ENCODE measurements at places on chromosomes 16 and 17.

DNA sequence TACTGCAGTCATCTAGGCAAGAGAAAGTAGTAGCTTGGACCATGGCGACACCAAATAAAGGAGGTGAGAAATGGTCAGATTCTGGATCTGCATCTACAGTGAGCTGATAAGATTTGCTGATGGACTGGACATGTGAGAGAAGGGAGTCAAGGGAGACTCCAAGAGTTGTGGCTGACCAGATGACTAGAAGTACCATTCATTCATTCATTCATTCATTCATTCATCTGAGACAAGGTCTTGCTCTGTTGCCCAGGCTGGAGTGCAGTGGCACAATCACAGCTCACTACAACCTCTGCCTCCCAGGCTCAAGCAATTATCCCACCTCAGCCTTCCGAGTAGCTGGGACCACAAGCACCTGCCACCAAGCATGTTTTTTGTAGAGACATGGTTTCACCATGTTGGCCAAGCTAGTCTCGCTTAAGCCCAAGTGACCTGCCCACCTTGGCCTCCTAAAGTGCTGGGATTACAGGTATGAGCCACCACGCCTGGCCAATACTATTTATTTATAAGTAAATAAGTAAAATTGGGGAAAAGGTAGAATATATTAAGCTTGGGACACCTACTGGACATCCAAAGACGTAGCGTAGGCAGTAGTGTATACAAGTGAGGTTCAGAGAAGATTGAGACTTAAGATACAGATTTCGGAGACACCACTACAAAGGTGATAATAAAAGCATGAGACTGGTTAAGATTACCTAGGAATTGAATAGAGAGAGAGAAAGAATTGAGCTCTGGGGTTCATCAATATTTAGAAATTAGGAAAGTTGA is 15.7 kb upstream of the RNF43 start:
- no peak overlapping the region for H3K27ac ChIP-seq
- no peak for DNase-seq
- H3K4me3 ChIP-seq = no peak overlapping the region
- H3K27me3 ChIP-seq = no peaks in the 10 kb centered on the region
- H3K36me3 ChIP-seq = no peaks in the 10 kb centered on the region

- DNase-seq = no peak
- H3K27ac ChIP-seq = no peak overlapping the region
- no peak overlapping the region for H3K4me3 ChIP-seq
Observed at GRCh38 chr17:37019117-37019740, 70.5 kb downstream of the AATF start.

DNA sequence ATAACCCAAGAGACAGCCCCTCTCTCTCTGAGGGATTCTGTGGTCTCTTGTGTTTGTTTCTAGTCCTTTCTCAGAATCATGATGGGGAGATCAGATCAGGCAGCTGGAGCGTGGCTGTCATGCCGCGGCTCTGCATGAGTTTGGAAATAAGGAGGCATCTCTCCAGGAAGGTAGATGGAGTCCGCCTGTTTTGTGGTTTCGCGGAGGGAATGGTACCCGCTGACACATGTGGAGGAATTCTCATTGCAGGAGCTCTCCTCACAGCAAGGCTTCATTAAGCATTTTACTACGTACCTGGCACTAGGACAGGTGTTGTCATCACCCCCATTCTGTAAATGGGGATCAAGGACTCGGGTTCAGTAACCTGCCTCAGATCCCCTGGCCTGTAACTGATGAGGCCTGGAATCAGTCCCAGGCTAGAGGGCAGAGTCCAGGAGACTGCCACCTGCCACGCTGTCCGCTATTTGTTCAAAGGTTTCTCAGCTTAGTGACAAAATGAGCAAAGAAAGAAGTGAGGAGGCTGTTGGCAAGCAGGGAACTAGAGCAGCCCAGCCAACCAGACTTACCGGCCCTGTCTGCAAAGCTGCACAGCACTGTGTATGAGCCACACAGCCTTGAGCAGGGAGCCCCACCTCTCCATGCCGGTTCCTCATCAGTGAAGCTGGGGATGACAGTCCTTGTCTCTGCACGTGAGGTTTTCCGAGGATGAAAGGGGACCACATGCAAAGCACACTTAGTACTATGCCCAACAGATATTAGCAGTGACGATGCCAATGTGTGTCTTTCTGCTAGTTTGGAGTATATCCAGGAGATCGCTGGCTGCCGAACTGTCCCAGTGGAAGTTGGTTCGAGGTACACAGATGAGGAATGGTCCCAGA is 11.0 kb downstream of the KDM8 start:
- H3K36me3 ChIP-seq = no peaks in the 10 kb centered on the region
- no peak overlapping the region for H3K4me3 ChIP-seq
- H3K4me1 ChIP-seq = peaks cover 22% of the 10 kb centered on the region
- no peak for DNase-seq
- no peaks in the 10 kb centered on the region for H3K27me3 ChIP-seq
- no peak overlapping the region for H3K27ac ChIP-seq

DNA sequence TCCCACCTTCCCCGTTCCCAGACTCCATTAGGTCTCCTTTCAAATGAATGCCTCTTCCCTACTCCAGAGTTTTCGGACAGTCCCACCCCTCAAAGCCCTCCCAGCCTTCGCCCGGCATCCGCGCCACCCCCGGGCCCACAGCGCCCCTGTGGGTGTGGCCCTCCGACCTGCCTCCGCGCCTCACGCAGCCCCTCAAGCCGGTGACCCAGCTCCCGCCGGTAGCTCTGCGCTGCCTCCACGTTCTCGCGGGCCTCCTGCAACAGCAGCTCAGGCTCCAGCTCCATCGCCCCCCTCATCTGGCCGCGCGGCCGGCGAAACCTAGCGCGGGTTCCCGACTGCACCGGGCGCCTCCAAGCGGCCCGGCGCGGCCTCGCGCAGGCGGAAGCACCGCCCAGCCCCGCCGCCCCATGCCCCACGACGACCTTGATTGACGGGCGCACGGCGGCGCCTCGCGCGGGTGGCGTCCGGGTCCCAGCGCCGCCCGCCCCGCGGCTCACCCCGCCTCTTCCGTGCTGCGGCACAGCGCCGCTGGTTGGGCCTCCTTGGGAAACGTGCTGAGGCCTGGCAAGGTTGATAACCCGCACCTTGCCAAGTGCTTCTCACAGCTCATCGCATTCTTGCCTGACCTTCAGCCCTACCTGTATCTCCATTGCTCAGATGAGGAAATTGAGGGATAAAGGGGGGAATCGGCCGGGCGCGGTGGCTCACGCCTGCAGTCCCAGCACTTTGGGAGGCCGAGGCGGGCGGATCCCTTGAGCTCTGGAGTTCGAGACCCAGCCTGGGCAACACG is at the start of gene CRLF3:
CRLF3 (minus strand) TSS at position 337 of the 790 bp plus-strand sequence; CDS start at position 296, 41 bp downstream.
- DNase-seq = peak; percentile 92
- H3K4me3 ChIP-seq = peak within 1 kb of the TSS; percentile 77
- peaks cover 32% of the 10 kb centered on the region for H3K4me1 ChIP-seq
- no peaks in the 10 kb centered on the region for H3K36me3 ChIP-seq
- H3K27ac ChIP-seq = peak within 1 kb of the TSS; percentile 72
- no peaks in the 10 kb centered on the region for H3K27me3 ChIP-seq

GRCh38 chr17:15023589-15024336 is 241.4 kb downstream of the PMP22 start:
- DNase-seq = no peak
- no peak overlapping the region for H3K4me3 ChIP-seq
- H3K36me3 ChIP-seq = no peaks in the 10 kb centered on the region
- H3K4me1 ChIP-seq = no peaks in the 10 kb centered on the region
- no peak overlapping the region for H3K27ac ChIP-seq
- no peaks in the 10 kb centered on the region for H3K27me3 ChIP-seq

- H3K4me3 ChIP-seq = no peak overlapping the region
- peaks cover 6% of the 10 kb centered on the region for H3K27me3 ChIP-seq
- H3K36me3 ChIP-seq = no peaks in the 10 kb centered on the region
- H3K27ac ChIP-seq = no peak overlapping the region
Observed at GRCh38 chr16:86304868-86305267, 205.5 kb upstream of the FOXF1 start.

- no peaks in the 10 kb centered on the region for H3K27me3 ChIP-seq
- H3K36me3 ChIP-seq = no peaks in the 10 kb centered on the region
- H3K4me1 ChIP-seq = peaks cover 24% of the 10 kb centered on the region
- peak; percentile 72 for DNase-seq
Observed at GRCh38 chr16:15961060-15961511, 11.7 kb downstream of the ABCC1 start.

GRCh38 chr17:526425-526824 is 173.8 kb upstream of the RPH3AL start:
- no peaks in the 10 kb centered on the region for H3K4me1 ChIP-seq
- no peak for DNase-seq
- no peaks in the 10 kb centered on the region for H3K27me3 ChIP-seq
- H3K27ac ChIP-seq = no peak overlapping the region

GRCh38 chr17:10613775-10614513 is 43.2 kb downstream of the MYH3 start:
- DNase-seq = no peak
- no peaks in the 10 kb centered on the region for H3K4me1 ChIP-seq
- H3K27ac ChIP-seq = no peak overlapping the region
- H3K36me3 ChIP-seq = no peaks in the 10 kb centered on the region
- no peak overlapping the region for H3K4me3 ChIP-seq
